ENCODE measurements at places on chromosomes 16 and 17.

DNA sequence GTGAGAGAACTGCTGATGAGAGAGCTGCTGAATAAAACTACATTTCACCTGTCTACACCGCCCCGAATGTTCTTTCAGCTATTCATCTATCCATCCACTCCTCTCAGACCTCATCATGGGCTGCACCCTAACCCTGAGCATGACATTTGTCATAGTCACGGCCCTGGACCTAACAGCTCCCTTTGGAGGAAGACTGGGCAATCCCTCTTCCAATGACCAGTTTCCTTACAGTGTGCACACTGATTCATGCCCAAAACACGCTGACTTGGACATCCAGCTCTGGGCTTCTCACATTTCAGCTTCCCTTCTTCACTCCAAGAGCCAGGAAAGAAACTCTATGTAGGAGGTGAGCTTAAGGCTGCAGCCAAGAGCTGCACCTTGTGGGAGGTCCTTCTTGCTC, 41.8 kb upstream of the ARL4D start:
- DNase-seq: no peak

- DNase-seq: no peak
These were observed 70.1 kb upstream of the MPHOSPH6 start for GRCh38 chr16:82240111-82240510.

DNA sequence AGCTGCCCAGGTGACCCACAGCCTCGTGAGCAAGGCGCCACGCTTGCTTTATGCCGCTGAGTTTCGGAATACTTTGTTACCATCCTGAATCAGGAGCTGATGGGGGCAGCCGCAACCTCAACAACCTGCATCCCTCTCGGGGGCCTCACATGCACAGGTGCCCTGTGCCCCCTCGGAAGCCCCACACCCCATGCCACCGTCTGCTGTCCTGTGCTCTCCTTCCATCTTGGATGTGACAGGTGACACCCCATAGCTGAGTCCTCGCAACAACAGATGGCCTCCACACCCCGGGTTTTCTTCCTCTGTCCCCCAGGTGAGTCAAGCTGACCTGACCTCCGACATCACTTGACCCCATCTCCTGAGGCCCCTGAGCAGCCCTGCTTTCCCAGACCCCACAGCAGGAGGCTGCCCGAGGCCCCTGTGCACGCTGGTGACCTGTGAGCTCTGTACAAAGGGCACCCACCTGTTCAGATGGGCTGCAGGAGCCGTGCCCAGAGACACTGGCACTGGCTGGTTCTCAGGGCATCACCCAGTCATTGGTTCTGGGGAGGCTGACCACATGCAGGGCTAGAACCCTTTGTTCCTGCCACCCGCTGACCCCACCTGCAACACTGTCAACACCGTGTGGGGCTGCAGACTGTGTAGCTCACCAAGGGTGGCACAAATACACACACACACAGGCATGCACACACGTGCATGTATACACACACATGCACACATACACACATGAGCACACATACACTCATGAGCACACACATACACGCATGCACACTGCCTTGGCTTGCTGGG, 57.7 kb downstream of the RMI2 start:
- no peak for DNase-seq

DNA sequence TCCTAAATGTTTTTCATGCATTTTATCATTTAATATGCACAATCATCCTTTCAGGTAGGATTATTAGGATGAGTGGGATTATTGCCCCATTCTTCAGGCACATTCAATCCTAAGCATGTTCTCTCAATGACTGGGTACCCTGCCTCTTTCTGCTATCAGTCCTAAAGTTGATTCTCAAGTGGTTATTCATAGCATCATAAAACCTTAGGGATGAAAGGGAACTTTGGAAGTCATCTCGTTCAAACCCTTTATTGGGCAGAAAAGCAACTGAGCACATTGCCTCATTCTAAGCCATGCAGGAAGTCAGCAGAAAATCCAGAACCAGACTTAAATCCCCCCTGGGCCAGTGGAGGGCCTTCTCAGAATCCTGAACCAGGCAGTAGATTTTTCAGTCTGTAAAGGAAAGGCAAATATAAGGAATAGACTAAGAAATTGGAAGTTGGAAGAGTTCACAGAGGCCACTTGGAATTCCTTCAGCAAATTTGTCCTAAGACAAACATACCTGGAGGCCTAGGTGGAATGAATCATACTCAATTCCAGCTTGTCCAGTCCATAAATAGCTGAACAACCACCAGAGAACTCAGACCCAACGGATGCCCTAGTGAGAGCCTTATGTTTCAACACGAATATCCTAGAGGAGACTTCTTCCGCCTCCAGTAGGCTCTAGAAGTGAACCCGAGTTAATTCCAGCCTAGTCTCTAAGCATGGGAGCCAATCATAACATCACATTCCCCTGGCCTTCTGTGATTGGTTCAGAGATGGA, 62.7 kb downstream of the IRX6 start:
- no peak for DNase-seq

DNA sequence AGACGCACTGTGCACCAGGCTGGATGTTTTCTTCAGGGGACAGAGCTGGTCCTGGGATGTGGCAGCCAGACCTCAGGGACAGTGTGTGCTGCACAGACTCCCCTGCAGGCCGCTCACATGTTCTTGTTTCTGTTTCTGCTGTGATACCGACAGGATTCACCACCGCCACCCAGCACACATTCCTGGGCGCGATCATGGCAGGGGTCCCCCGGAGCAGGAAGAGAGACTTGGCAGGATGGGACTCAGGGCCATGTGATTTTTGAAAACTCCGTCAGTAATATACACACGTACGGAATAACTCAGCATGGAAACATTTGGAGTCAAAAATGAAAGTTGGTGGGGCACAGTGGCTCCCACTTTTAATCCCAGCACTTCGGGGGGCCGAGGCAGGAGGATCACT, 79.0 kb downstream of the HAPSTR1 start:
- DNase-seq: no peak

DNA sequence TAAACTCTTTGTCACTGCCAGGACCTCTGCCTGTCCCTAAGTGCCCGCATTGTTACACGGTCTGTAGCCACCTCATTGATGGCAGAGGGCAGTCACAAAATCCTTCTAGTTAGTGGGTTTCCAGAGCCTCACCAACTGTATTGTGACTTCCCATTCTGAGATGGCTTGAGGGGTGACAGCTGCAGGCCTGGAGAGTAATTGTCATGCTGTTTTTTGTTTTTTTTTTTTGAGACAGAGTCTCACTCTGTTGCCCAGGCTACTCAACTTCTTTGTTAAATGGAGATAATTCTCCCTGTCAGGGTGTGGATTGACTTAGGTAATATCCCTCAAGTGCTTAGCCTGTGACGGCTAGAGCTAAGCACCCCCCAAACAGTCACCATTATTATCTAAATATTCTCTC, 77.9 kb downstream of the SDR42E1 start:
- DNase-seq: no peak

DNA sequence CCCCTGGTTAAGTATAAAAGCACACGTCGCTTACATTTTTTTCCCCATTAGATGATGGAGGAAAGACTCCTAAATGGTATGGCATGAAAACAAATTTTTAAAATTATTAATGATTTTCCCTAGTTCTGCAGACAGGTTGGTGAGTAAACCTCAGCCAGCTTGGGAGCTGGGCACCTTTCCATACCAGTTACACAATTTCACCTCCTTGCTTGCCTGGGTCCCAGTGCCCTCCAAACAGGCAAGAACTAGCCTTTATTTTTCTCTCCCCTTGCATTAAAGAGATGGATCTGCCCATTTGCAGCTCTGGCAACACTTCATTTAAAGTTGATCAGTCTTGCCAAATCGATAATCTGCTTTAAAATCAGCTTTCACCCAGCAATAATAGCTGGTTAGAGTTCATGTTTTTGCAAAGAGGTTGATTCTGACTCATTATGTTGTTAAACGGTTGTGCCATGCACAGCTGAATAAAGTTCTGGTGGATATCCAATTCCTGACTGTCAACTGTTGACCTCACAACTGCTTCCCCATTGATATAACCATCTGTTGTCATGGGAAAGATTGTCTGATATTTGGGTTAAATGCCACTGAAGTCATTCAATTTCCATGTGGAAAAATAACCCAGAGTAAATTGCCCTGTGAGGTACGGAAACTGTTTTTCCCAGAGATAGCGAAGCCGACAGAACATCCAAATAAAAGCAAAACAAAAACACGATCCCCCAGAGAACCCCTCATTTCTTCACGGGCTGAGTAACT, 1.3 kb downstream of the C17orf58 start:
- no peak for DNase-seq

DNA sequence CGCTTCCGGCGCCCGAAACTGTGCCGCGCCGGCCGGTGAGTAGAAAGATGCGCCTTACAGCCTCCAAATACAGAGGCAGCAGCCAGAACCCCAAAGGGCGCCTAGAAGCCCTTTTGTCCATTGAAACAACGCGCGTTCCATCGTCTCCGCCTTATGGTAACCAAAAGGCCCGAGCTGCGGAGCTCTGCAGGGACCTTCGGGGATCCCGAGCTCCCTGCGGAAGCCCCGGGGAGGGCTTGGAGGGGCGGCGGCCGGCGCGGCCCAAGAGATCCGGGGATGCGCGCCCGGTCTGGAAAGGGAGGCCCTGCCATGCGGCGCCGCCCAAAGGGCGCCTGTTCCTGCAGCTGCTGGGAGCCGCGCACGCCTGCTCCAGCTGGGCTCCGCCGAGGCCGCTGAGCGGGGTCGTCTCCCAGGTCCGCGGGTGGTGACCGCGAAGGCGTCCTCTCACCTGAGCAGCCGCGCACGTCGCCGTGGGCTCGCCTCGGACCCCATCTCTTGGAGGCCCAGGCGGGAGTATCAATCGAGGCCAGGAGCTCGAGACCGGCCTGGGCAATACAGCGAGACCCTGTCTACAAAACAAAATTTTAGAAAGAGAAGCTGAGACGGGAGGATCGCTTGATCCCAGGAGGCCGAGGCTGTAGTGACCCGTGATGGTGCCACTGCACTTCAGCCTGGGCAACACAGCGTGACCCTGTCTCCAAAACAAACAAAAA, 742 bp upstream of the FBXO31 start:
- no peak for DNase-seq

GRCh38 chr17:78106211-78106610, 22.3 kb downstream of the TMC6 start:
- DNase-seq: no peak

- peak; percentile 82 for DNase-seq
These were observed 277.2 kb upstream of the CCL2 start for GRCh38 chr17:33977729-33978514.

GRCh38 chr17:20074001-20074400, 64.8 kb downstream of the SPECC1 start:
- DNase-seq: no peak

DNA sequence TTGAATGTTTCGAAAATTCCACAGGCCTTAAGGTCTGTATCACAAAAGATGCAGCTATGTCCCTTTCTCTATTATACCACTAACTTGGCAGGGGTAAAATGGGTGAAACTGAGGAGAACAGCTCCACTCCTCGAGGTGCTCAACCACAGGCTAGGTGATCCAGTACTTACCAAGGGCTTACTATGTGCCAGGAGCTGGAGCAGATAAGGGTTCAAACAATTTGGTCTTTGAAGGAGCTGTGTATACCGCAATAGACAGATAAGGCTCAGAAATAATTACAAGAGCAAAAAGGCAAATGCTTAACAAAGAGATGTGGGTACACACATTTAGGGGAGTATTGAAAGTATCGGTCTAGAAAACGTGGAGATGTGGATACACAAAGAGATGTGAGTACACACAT, 1.5 kb downstream of the XPO6 start:
- DNase-seq: no peak

DNA sequence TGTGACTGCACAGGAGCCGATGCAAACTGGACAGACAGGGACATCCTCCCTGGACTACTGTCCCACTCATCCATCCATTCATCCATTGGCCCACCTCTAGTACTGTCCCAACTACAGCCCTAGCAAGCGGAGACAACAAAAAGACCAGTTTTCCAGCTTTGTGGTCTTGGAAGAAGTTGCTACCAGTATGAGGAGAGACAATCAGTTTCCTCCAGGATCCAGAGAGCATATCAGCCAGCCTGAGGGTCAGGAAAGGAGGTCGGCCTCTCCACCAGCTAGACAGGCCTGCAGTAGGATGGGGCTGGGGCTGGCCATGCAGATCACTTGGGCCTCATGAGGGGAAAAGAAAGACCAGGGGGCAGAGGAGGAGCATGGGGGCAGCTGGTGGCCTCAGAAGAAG, 16.8 kb downstream of the KRT33A start:
- DNase-seq: no peak

DNA sequence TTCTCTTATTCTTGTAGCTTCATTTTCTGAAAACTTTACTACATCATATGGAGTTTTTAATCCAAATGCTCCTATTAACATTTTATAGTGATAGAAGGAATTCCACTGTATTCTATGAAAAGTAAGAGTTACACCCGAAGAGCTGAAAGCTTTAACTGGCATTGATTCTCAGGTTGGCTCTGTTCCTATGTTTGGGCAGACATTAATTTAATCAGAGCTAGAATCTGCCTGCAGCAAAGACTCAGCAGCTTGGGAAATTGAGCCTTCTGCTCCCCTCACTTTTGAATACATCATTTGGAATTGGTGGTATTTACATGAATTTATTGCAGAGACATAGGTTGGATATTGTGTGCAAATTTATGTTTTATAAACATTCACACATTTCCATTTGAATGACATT, 1494.7 kb downstream of the CDH8 start:
- no peak for DNase-seq

- no peak for DNase-seq
These were observed 14.5 kb downstream of the TSPOAP1 start for GRCh38 chr17:58313815-58314705.

GRCh38 chr17:31392002-31392855, 754 bp downstream of the RAB11FIP4 start:
- DNase-seq: no peak

DNA sequence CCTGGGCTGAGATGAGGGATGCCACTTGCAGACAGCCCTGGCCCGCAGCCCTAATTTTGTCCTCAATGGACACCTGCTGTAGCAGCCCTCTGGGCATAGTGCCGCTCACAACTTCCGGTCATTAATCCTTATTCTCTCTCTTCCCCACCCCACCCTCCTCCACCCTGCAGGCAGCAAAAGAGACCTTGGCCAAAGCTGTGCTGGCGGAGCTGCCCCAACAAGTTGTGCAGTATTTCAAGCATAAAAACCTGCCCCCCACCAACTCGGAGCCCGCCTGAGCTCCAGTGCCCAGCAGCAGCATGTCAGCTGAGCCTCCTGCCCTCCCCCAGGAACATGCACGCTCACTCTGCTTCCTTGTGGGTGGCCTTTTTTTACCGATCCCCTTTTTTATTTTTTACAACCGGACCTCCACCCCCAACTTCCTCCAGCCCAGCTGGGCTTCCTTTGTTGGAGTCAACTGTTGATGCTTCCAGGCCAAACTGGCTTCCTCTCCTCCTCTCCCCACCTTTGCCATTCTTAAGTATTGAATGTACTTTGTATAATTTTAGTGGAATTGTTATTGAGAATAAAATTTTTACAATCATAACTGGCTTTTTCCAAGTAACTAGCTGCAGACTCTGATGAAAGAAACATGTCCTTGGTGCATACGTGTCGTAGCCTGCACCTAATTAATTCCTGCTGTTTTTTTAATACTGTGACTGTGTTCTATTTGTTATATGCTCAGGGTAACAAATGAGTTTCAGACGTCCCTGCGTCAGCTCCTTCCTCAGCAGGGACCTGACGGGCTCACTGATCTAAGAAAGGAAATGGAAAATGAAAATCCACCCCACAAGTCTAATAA, 38.2 kb downstream of the PSME3IP1 start:
- no peak for DNase-seq

GRCh38 chr17:39746145-39746461, 8.4 kb downstream of the GRB7 start:
- DNase-seq: no peak
